ENCODE measurements at places on chromosomes 12 and 14. TPM values are rescaled to one million over a fixed set of nuclear protein-coding genes. Genes with fewer than 3 reads are reported as not detected.

GRCh38 chr14:68977718-68978171, 1.4 kb downstream of the ACTN1 start:
- peak; percentile 55 for DNase-seq

DNA sequence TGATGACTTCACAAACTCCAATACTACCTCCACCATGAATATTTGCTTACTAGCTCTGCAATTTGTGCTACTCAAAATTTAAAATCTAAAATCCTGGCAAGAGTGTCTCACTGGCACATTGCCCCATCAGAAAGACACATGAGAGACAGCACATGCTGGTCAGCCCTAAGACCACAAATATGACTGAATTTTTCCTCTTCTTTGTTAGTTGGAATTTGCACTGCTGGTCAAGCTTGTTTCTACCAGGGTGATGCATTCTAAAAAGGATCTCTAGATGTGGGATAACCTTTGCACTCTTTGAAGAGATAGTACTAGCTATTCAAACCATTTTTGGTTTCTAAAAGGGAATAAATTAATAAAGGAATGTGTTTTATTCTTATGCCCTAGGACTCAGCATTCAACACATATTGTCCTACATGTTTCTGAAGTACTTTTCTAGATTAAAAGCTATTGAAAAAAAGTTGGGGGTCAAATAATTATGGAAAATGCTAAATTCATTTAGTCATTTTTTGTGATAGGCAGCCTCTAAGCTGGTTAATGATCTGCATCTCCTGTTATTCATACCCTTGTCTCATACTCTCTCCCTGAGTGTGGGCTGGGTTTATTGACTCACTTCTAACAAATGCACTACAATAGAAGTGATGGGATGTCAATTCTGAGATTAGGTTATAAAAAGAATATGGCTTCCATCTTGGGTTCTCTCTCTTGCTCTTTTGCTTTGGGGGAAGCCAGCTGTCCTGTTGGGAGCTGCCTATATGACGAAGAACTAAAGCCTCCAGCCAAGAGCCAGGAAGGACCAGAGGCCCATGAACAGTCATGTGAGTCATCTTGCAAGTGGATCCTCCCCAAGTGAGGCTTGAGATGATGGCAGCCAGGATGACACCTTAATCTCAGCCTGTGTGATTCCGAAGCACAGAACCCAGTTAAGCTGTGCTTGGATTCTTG, 211.5 kb upstream of the CRY1 start:
- DNase-seq = no peak

Gene IQSEC3
- 4.1 TPM for polyA plus RNA-seq

Gene MYO1H
- polyA plus RNA-seq = 0.14 TPM

- no peak for DNase-seq
These were observed 65.2 kb downstream of the SLC16A7 start for GRCh38 chr12:59660921-59661597.

DNA sequence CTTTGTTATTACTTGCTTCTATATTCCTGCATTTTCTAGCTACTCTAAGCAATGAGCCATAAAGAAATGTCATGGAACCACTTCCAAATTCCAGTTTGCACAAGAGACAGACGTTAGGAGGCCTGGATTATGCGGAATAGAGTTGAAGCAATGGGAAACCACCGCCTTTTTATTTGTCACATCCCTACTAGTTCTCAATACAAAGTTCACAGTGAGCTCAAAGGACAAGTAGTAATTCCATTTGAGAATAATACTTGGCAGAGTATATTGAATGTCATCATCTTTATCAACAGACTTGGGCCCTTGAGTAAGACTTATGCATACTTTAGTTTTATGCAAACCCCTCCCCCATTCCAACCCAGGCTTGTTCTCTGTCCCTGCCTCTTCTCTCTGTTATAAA, 3.7 kb upstream of the SLC15A5 start:
- peak; percentile 77 for DNase-seq

GRCh38 chr12:93706824-93707223, 29.6 kb downstream of the CRADD start:
- DNase-seq = no peak

DNA sequence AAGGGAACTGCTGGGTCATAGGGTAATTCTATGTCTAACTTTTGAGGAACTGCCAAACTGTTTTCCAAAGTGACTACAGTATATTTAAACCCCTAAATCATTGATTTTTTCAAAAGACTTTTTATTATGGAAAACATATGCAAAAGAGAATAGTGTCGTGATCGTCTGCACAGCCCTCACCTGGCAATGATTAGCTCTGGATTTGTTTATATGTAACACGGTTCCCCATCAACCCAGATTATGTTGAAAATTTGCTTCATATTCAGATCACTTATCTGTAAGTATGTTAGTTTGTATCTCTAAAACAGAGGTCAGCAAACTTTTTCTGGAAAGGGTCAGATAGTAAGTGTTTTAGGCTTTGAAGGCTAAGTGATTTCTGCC, 52.7 kb downstream of the CCDC92 start:
- no peak for DNase-seq

DNA sequence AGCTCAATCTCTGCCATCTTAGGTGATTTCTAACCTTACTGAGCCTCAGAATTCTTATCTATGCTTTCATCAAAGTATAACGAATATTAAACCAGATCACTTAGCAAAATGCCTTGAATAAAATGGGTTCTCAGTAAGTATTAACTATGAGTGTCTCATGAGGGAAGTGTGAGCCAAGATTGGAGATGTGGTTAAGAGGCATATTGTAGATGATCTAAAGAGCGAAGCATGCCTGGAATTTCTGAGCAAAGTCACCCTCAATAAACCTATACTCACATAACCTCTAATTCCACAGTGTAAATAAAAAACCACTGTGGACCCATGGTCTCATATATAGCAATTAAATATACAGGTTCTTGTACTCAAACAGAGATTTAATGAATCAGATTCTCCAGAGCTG, 193.1 kb upstream of the FSCB start:
- DNase-seq = no peak

GRCh38 chr14:87615047-87615446, 377.9 kb downstream of the GALC start:
- no peak for DNase-seq

DNA sequence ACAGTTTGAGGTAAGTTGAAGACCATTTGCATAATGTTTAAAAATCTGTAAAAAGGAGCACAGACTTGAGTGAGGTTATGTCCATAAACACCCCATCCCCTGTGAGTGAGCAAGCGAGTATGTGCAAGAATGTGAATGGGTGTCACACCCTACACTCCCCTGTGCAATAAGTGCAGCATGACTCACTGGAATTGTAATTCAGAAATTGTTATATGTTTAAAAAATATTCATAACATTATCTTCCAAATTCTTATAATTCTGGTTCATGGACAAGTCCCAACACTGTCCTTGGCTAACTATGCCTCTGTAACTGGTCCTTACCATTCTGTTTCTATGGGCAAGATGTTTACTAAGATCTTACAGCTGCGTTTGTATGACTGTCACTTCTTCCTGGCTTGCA, 207.8 kb upstream of the FAR2 start:
- DNase-seq = no peak

GRCh38 chr12:48197971-48198671, 5.0 kb downstream of the OR10AD1 start:
- DNase-seq = peak; percentile 93

DNA sequence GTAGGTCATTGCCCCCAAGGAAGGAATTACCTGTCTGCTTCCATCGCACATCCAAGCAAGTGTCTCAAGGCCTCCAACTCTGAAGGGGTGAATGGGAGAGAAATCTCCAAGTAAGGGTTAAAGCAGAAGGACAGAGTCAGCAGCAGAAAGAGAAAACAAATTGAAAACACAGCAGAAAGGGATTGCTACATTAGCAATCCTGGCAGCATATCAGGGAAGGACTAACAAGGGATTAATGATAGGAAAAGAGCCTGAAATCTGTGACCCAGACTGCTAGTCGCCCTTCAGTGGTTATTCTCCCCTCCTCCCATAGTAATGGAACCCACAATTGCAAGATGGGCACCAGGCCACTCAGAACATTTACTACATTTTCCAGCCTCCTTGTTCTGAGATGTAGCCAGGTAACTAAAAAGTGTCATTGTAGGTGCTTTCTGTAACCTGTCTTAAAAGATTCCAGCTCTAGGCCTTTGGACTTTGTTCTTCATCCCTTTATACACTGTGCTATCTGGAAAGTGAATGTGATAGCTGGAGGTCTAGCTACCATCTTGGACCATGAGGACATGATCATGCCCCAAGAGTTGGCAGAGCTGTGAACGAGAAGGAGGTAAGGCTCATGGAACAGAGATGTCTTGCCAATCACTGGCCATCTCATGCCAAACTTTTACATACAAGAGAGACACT, 36.0 kb downstream of the MAP3K9 start:
- no peak for DNase-seq

Gene BATF
- polyA plus RNA-seq = 0.30 TPM

- no peak for DNase-seq
These were observed 17.4 kb downstream of the PRKAB1 start for GRCh38 chr12:119685375-119685774.

DNA sequence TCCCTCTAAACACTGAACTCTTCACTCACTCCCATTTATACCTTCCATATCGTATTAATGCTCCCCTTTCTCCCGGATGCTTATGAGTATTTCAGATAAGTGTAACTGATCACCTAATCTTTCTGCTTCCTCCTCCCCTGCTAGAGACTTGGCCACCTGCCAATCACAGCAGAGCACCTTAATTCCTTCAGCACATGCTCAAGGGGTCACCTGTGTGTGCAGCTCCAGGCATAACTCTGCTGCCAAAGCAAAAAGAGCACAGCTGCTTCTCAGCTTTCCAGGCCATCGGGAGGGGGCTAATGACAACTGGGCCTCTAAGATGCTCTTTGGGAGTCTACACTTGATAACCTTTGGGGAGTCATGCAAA, 106.9 kb upstream of the DYRK2 start:
- no peak for DNase-seq

Measured in muscle of arm (tissue), 14 donors.